Activated CD4-positive, alpha-beta T cell treated with anti-CD3 and anti-CD28 coated beads, Interleukin-10, Interleukin-2, amounts not matched to agents 100 ng/mL and 50 ng/mL, durations not matched to agents 16 hours and 8 hours (primary cell): ENCODE measurements at places on chromosomes 7 and 10.
A peak's percentile ranks its signal among the peaks of the same experiment; 100 is the strongest.

DNA sequence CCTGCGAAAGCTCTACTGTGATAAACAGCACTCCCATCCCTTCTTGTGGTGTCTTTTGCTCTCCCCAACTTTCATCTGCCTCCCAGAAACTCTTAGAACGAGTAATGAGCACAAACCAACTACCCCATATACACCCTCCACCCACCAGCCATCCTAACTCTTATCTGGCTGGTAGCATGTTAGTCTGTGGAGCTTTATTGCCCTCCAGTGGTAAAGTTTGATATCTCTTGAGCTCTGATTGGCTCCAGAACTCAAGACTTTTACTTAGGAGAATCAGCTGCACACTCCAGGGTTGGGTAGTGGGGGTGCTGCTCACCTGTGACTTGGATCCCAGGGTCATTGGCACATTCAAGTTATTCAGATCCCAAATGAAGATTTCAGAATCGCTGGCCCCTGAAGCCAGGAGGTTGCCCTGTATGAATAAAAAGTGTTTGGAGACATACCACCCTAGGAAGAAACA, 10.9 kb downstream of the SEC31B start:
- peak; percentile 86 for DNase-seq

GRCh38 chr7:92987095-92987494, 130.7 kb downstream of the SAMD9 start:
- no peak for DNase-seq

- no peak for DNase-seq
Observed at GRCh38 chr10:1498746-1499358, 238.5 kb downstream of the ADARB2 start.

DNA sequence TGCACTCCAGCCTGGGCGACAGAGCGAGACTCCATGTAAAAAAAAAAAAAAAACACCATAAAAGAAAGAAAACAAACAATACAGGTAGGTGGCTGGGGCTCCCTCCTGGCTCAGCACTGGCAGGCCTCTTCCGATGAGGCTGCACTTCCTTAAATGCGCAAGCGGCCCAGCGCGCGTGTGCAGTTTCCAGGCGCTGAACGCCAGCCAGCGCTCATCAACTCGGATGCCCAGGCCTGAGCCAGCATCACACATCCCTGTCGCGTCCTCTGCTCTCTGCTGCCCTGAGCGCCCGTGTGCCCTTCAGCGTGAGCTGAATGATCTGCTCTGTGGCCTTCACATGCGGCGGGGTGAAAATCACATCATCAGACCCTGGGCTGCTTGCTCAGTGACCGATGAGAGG, 31.8 kb downstream of the NUDT1 start:
- no peak for DNase-seq

GRCh38 chr10:97089209-97089870, 96.4 kb downstream of the SLIT1 start:
- DNase-seq, result no peak

- no peak for DNase-seq
Observed at GRCh38 chr7:127678337-127678736, 26.3 kb downstream of the SND1 start.

DNA sequence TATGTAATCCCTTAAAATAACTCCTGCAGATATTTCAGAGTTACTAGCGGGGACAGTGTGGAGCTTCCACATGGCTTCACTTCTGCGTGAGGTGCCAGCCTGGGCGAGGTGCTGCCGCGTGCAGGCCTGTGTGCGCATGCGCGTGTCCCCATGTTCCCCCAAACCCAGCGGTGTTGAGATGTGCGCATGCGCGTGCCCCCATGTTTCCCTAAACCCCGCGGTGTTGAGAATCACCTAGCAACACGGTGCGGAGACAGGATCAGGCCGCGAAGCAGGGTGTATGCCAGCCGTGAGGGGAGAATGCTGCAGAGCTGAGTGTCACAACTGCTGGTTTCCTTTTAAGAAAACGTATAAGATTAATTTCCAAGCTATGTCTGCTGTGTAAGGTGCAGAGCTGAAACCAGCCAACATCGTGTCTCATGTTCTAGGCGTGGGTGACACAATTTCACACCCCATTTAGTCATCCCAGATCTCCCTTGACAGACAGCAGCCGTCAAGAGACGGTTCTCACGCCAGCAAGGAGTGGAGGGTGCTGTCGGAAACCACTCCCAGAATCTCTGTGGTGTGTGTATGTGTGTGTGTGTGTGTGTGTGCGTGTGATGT, 71.9 kb upstream of the ADARB2 start:
- no peak for DNase-seq

DNA sequence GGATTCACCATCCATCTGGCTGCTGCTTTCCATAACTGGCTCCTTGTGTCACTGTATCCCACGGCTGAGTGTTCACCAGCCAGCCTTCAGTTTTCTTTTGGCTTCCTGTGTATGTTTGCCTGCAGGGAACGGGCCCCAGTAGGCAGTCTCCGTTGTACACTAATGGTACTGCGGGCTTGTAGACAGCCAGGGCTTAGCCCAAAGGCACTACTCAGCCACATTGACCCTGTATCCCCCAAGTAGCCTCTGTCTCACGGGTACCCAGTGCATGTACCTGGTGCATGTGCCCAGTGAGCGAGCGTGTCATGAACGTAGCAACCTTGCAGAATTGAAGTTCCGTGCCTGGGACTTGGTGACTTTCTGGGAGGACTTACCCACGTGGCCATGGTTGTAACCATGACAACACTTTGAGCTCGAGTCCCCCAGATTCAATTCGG, 6.1 kb downstream of the PFKFB3 start:
- DNase-seq, result no peak
